ENCODE measurements at places on chromosomes 1 and 21.
A peak's percentile ranks its signal among the peaks of the same experiment; 100 is the strongest.

DNA sequence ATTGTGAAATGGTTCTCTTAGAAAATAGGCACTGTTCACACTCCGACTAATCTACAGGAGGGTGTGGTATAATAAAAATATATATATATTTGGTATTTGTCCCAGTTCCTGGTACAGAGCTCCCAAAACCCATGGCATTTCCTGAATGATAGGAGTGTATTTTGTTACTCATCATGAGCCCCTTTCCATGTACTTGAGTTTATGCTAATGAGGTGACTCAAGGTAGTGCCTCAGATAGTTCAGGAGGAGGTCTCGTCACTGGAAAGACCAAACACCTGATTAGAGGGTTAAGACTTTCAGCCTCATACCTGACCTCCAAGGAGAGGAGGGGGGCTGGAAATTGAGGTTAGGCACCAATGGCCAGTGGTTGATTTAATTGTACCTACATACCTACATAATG lies 57.9 kb downstream of the TTC3 start:
- no peak for DNase-seq
- no peak overlapping the region for H3K27ac ChIP-seq
- no peak overlapping the region for H3K4me3 ChIP-seq
- no peaks in the 10 kb centered on the region for H3K27me3 ChIP-seq

DNA sequence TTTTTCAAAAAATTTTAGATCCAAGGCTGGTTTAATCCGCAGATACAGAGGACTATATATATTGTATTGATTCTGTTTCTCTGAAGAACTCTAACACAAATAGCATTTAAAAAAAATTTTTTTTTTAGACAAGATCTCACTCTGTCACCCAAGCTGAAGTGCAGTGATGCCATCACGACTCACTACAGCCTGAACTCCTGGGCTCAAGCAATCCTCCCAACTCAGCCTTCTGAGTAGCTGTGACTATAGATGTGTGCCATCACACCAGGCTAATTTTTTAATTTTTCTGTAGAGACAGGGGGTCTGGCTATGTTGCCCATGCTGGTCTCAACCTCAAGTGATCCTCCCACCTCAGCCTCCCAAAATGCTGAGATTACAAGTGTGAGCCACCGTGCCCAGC lies 3.0 kb downstream of the ANKRD45 start:
- no peak overlapping the region for H3K4me3 ChIP-seq
- no peaks in the 10 kb centered on the region for H3K36me3 ChIP-seq
- no peak for DNase-seq
- H3K27me3 ChIP-seq = peaks cover 34% of the 10 kb centered on the region

DNA sequence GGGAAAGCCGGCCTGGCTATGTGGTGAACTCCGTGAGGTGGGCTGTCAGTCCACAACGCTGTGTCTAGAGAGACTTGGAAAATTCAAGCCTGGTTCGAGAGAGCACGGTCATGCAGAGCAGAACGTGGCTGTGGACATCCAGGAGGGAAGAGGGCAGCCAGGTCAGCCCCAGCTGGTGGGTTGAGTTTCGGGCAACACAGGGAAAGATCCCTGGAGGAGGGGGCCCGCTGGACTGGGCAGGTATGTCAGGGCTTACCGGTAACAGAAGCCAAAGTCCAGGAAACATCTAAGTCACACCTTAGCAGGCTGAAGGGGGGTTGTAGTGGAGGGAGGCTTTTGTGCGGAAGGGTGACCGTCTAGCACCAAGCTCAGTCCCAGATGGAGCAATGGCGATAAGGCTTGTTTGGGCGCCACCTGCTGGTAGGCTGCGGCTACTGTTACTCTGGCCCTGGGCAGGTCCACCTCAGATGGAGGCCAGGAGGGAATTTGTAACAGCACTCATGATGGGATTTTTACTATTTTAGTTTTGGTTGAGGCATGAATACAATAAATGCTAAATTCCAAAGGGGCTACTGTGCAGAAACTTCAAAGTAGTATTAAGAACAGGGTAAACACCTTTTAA lies 143.3 kb upstream of the ZNF644 start:
- no peaks in the 10 kb centered on the region for H3K4me1 ChIP-seq
- no peaks in the 10 kb centered on the region for H3K27me3 ChIP-seq
- H3K27ac ChIP-seq = no peak overlapping the region
- H3K36me3 ChIP-seq = no peaks in the 10 kb centered on the region

- no peak overlapping the region for H3K27ac ChIP-seq
- H3K4me3 ChIP-seq = no peak overlapping the region
- no peaks in the 10 kb centered on the region for H3K36me3 ChIP-seq
Measured at GRCh38 chr1:38773483-38773882, 86.1 kb downstream of the RRAGC start.

GRCh38 chr1:183135336-183135735 lies 50.7 kb upstream of the LAMC2 start:
- H3K4me1 ChIP-seq = peaks cover 4% of the 10 kb centered on the region
- H3K36me3 ChIP-seq = no peaks in the 10 kb centered on the region
- H3K27me3 ChIP-seq = no peaks in the 10 kb centered on the region
- no peak for DNase-seq

DNA sequence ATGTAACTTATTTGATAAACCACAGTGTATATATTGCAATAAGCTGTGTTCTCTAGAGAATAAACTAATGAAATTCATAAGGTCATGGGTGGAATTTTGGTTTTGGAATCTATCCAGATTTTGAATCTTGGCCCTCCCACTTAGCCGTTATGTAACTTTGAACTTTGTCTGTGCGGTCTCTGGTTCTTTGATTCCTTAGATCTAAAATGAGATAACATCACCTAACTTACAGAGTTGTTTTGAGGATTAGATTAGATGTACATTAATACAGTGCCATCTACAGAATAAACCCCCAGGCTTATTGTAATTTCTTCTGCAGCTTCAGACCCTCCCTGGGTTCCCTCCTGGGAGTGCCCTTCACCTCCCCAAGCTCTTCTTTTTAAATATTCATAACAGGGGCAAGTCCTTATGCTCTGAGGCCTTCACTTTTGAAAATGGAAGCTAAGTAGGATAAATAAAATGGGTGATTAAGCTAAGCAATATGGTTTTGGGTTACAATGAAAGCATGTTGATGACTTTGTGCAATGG lies 124.3 kb downstream of the ATG4C start:
- no peaks in the 10 kb centered on the region for H3K36me3 ChIP-seq
- no peak overlapping the region for H3K27ac ChIP-seq
- no peak overlapping the region for H3K4me3 ChIP-seq
- peaks cover 3% of the 10 kb centered on the region for H3K27me3 ChIP-seq

- DNase-seq = no peak
- no peaks in the 10 kb centered on the region for H3K36me3 ChIP-seq
- H3K27ac ChIP-seq = no peak overlapping the region
- H3K4me1 ChIP-seq = no peaks in the 10 kb centered on the region
- H3K27me3 ChIP-seq = peaks cover 12% of the 10 kb centered on the region
Measured at GRCh38 chr1:33609739-33610138, 137.3 kb downstream of the ZSCAN20 start.

DNA sequence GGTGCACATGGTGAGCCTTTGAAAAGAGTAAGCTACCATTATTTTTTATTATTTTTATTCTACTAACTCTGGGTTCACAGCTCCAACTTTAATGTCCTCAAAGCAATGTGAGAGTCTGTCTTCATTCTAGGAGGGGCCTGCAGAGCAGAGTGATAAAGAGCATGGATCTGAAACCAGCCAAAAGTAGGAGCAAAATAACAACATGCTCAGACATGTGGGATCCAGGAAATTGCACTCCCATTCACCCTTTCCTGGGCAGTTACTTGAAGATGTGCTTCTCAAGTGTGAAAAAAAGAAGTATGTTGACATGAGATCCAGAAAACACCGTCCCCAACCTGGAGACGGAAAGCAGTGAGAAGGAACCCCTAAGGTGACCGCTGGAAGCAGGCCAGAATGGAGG lies 8.7 kb upstream of the LIN28A start:
- H3K4me1 ChIP-seq = peaks cover 3% of the 10 kb centered on the region
- DNase-seq = no peak
- H3K27me3 ChIP-seq = peaks cover 22% of the 10 kb centered on the region
- H3K4me3 ChIP-seq = no peak overlapping the region

GRCh38 chr1:198290089-198290683 lies 133.4 kb downstream of the NEK7 start:
- H3K36me3 ChIP-seq = peaks cover 5% of the 10 kb centered on the region
- H3K4me1 ChIP-seq = peaks cover 20% of the 10 kb centered on the region
- no peak overlapping the region for H3K27ac ChIP-seq
- H3K27me3 ChIP-seq = no peaks in the 10 kb centered on the region

- no peak overlapping the region for H3K4me3 ChIP-seq
- DNase-seq = no peak
- H3K27me3 ChIP-seq = peaks cover 9% of the 10 kb centered on the region
- no peak overlapping the region for H3K27ac ChIP-seq
Measured at GRCh38 chr1:10193288-10193687, 17.1 kb upstream of the KIF1B start.

DNA sequence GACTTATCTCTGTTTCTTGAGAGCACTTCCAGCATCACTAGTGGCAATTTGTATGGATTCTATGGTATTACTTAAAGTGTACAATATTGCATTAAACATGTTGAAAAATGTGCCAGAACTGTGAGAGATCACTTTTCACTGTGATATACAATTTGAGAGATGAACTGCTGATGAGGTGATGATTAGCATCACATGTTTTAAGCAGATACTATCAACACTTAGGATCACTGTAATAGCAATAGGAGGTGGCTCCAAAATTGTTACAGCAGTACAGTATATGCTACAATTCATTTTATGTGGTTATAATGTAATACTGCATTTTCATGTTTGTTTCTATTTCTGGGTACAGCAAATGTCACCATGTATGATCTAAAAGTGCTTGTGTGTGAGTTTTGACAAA lies 570.0 kb downstream of the PTPRC start:
- no peaks in the 10 kb centered on the region for H3K36me3 ChIP-seq
- no peaks in the 10 kb centered on the region for H3K27me3 ChIP-seq
- no peak overlapping the region for H3K4me3 ChIP-seq
- no peak for DNase-seq

DNA sequence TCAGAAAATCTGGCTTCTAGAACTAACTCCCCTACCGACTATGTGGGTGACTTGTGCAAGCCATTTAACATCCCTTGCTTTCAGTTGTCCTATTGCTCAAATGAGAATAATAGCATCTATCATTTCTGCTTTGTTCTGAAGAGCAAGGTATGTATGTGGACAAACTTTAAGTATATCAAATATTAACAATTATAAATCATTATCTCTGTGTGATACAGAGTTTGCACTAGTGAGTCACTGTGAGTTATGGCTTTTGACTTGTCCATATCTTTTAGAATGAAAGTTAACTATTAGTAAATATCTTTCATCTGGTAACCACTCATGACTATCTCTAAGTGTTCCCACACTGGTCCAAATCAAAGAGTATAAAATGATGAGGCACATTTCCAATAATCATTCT lies 812.9 kb upstream of the ADGRL2 start:
- DNase-seq = no peak
- no peaks in the 10 kb centered on the region for H3K27me3 ChIP-seq
- no peak overlapping the region for H3K27ac ChIP-seq
- no peak overlapping the region for H3K4me3 ChIP-seq
- H3K4me1 ChIP-seq = no peaks in the 10 kb centered on the region
- no peaks in the 10 kb centered on the region for H3K36me3 ChIP-seq

- peaks cover under 1% of the 10 kb centered on the region for H3K36me3 ChIP-seq
- H3K27me3 ChIP-seq = peaks cover 15% of the 10 kb centered on the region
- peaks cover 17% of the 10 kb centered on the region for H3K4me1 ChIP-seq
Measured at GRCh38 chr1:183467687-183468086, 4.6 kb upstream of the SMG7 start.

DNA sequence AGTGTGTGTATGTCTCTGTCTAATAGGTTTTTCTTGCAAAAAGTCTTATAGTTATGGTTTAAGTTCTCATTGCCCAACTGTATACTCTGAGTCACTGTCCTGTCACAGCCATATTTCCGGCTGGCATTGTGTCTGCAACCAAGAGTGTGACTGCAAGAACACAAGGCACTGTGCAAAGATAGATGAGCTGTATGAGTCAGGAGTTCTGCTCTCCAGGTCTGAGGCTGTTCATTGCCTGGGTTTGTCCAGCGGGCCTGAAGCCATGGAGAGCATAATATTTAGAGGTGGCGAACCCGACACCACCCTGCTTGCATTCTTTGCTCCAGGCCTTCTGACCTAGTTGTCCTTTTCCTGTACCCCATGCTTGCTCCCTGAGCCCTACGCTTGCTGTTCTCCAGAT lies 50.9 kb upstream of the CNIH3 start:
- H3K36me3 ChIP-seq = peaks cover 2% of the 10 kb centered on the region
- no peak overlapping the region for H3K4me3 ChIP-seq
- no peaks in the 10 kb centered on the region for H3K4me1 ChIP-seq
- no peak overlapping the region for H3K27ac ChIP-seq
- H3K27me3 ChIP-seq = no peaks in the 10 kb centered on the region
- DNase-seq = no peak

GRCh38 chr1:92944901-92945747 lies 16.1 kb downstream of the DIPK1A start:
- no peak for DNase-seq
- peaks cover 3% of the 10 kb centered on the region for H3K36me3 ChIP-seq
- H3K4me1 ChIP-seq = peaks cover 50% of the 10 kb centered on the region

DNA sequence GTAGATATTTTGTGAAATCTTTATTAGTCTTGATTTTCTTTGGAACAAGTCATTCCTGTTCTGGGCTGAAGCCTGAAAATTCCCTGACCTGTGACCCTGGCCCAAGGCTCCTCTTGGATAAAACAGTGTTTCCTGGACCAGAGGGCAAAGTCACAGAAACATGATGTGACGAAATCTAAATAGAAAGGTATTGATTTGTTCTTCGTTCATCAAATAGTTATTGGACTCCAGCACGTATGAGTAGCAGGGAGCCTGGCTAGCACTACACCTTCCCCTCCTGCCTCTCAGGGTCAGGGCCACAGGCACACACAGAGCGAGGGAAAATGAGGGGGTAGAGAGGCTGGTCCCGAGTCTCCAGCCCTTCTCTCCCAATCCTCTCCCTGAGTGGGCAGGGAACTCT lies 1.7 kb upstream of the CLDN14 start:
- H3K27ac ChIP-seq = no peak overlapping the region
- no peaks in the 10 kb centered on the region for H3K27me3 ChIP-seq
- DNase-seq = no peak
- no peaks in the 10 kb centered on the region for H3K4me1 ChIP-seq

- H3K36me3 ChIP-seq = no peaks in the 10 kb centered on the region
- H3K4me3 ChIP-seq = peak overlapping the region; percentile 50
- DNase-seq = peak; percentile 90
- H3K27ac ChIP-seq = no peak overlapping the region
- peaks cover 83% of the 10 kb centered on the region for H3K27me3 ChIP-seq
Measured at GRCh38 chr1:156892190-156893047, 1.1 kb upstream of the PEAR1 start.

- no peak for DNase-seq
- no peak overlapping the region for H3K27ac ChIP-seq
- no peaks in the 10 kb centered on the region for H3K36me3 ChIP-seq
- no peak overlapping the region for H3K4me3 ChIP-seq
- no peaks in the 10 kb centered on the region for H3K4me1 ChIP-seq
Measured at GRCh38 chr1:229942501-229942900, 124.5 kb upstream of the GALNT2 start.

DNA sequence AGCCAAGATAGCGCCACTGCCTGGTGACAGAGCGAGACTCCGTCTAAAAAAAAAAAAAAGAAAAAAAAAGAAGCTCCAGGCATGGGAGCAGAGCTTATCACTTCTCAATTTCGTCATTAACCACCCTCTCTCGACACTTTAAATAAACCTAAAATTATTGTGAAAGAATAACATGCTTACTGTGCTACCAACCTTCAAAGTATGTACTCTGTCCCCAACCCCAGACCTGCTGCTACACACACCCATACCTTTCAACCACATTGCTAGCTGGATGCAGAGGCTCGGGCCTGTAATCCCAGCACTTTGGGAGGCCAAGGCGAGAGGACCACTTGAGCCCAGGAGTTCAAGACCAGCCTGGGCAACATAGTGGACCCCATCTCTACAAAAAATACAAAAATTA lies 38.7 kb downstream of the GNPAT start:
- peaks cover 3% of the 10 kb centered on the region for H3K4me1 ChIP-seq
- H3K27me3 ChIP-seq = no peaks in the 10 kb centered on the region
- H3K36me3 ChIP-seq = peaks cover 20% of the 10 kb centered on the region
- H3K27ac ChIP-seq = no peak overlapping the region
- no peak for DNase-seq
